NCI-H526 (cell line): ENCODE measurements at places on chromosomes 3 and 15.

- DNase-seq: peak; percentile 52
Observed at GRCh38 chr15:92429378-92430068, 35.8 kb downstream of the ST8SIA2 start.

DNA sequence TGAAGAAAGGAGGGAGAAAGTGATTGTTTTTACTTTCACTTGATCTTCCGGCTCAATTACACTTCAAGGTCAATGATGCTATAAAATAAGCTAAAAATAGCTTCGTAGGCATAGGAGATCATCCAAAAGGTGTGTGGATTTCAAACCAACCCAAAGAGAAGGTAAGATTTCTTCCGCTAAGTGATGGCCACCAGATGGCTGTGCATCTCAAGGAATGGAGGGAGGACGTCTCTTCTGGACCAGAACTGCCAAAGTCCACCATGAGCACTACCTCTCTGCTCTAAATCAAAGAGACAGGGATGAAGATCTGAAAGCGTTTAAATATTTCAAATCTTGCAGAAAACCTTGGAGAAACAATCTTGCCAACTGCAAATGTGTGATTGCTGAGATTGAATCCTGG is 199.1 kb upstream of the ZPLD1 start:
- DNase-seq: peak; percentile 43

GRCh38 chr15:92801774-92802464 is 98.2 kb upstream of the CHD2 start:
- DNase-seq: no peak

- DNase-seq: no peak
Observed at GRCh38 chr3:193702967-193703366, 110.0 kb downstream of the OPA1 start.

GRCh38 chr3:108073764-108074431 is 16.9 kb downstream of the CD47 start:
- DNase-seq: no peak

GRCh38 chr3:197960694-197961581 is 921 bp downstream of the LMLN start:
- no peak for DNase-seq

DNA sequence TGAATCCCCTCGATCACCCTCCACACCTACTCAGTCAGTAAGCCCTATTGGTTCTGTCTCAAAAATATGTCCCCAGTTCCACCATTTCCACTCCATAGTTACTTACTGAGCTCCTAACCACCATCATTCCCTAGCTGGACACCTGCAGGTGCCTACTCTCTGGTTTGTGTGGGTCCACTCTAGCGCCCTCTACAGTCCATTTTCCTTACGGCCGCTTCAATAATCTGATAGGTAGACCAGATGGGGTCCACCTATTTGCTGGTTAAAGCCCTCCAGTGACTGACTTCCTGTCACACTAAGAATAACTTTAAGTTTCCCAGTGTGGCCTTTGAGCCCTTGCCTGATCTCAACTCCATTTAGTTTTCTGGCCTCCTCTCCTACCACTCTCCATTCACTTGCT is 5.0 kb downstream of the GXYLT2 start:
- DNase-seq: peak; percentile 17

DNA sequence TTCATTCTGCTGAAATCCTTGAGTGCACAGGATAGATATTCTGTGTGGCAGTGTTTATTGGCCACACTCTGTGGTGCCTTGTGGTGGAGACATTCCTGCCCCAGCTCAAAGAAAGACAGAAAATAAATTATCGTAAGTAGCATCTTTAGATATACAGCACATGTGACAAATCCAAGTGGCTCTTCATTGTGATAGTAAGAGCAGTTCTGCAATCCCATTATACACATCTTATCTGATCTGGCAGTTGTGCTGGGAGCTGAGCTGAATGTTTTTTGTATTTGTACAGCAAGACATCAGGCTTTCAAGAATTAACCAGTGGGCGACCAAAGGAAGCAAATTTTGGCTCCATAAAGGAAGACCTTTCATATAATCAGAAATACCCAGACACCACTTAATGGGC is 235.3 kb upstream of the MRPL3 start:
- no peak for DNase-seq

GRCh38 chr3:170222647-170223541 is 670 bp downstream of the PRKCI start:
- DNase-seq: peak; percentile 54

GRCh38 chr3:88192631-88193030 is 42.9 kb downstream of the C3orf38 start:
- no peak for DNase-seq

DNA sequence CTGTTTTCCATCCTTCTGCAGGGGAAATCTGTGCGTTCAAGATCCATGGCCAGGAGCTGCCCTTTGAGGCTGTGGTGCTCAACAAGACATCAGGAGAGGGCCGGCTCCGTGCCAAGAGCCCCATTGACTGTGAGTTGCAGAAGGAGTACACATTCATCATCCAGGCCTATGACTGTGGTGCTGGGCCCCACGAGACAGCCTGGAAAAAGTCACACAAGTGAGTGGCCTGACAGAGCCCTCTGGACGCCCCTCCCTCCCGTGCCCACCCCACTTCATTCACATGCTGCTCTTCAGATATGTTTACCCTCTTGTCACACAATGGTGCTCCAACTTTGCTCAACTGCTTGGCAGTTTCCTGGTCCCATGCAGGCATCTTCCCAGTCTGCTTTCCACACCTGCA is 274.3 kb upstream of the TRIM42 start:
- no peak for DNase-seq

DNA sequence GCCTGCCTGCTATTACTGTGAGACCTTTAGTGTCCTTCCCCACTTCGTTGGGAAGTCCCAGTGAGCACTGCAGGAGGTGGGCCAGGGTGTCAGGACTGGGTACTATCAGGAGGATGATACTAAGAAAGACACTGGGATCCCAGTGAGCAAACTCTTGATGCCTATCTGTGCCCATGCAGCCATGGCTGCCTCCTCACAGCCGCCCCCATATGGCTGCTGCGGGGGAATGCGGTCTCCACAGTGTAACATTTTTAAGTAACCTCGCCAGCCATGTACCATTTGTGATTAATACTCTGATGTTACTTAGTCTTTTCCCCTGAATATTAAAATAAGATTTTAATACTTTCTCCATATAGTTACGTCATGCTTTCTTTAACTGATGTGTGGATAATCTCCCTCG is 312.2 kb downstream of the RYR3 start:
- no peak for DNase-seq

DNA sequence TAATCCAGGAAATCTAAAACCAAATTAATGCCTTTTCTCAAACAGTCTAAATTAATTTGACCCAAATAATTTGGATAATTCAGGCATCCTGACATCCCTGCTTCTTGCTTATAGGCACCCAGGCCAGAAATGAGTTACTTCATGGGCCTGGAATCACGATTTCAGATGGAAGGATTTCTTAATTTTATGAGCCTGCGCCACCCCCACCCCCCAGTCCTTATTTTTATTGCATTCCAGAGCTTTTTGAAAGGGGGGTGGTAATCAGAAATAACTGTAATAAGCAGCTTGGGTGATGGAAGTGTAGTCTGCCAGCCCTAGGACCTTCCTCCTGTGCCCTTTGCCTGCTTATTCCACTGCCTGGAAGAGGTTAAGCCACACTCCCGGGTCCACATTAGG is 1.3 kb downstream of the AP2M1 start:
- DNase-seq: no peak
